ENCODE measurements at places on chromosomes 4 and X.

DNA sequence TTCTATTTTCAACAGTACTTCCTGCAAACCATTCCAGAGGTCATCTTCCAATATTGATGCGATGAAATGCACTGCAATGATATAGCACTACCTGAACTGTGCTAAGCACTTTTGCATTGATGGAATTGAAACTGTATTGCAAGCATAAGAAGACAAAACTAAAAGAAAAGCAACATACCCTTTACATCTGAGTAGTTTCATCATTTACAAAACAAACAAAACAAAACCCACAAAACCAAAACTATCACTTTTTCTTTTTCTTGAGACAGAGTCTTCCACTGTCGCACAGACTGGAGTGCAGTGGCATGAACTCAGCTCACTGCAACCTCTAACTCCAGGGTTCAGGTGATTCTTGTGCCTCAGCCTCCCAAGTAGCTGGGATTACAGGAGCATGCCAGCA is 120.1 kb upstream of the NAP1L5 start:
- no peak for DNase-seq

DNA sequence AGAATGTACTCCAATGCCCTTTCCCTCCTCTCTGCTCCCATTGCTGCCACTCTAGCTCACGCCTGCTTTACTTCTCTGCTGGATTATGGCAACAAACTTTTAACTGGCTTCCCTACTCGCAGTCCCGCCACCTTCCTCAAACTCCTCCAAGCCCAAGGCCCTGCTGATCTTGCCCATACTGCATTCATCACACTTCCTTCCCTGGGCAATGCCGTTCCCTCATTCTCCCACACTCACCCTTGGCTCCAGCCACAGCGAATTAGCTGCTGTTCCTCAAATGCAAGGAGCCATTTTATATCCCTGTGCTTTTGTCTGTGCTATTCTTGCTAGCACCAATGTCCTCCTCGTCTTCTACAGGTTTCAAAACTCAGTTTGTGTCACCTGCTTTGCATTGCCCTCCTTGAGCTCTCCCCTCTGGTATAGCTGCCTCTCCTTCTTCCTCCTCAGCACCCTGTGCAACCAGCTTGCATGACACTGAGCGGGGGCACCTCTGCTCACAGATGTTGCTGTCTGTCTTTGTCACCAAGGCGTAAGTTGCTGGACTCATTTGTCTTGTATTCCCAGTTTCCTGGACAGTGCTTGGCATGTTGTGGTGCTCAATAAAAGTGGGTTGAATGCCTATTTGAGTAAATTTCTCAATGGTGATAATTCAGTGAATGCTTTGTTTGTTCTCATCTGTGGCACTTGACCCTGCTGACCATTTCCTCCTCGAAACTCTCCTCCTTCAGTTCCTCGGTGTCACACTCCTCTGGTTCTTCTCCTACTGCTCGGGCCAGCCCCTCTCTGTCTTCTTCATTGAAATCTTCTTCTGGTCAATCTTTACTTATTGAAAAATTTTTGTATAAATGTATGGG is 22.4 kb upstream of the MGST2 start:
- DNase-seq: no peak

- DNase-seq: no peak
Measured at GRCh38 chr4:99540277-99540939, 23.4 kb downstream of the TRMT10A start.

DNA sequence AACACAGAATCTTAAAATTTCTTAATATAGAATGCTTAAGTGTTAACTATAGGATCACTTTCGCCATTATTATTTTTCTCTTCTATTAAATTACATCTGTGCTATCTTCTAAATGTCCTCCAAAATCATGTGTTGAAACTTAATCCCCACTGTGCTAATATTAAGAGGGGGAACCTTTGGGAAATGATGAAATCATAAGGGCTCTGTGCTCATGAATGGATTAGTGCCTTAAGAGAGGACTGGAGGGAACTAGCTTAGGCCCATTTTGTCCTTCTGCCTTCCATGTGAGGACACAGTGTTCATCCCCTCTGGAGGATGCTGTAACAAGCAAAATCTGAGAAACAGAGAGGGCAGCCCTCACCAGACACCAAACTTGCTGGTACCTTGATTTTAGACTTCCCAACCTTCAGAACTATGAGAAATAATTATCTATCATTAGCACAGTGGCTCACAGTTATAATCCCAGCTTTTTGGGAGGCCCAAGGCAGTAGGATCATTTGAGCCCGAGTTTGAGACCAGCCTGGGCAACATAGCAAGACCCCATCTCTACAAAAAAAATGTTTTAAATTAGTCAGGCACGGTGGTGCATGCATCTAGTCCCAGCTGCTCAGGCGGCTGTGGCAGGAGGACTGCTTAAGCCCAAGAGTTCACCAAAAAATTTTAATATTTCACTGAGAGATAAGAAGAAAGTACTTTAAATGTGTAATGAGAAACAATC is 26.3 kb downstream of the KLHL8 start:
- no peak for DNase-seq

DNA sequence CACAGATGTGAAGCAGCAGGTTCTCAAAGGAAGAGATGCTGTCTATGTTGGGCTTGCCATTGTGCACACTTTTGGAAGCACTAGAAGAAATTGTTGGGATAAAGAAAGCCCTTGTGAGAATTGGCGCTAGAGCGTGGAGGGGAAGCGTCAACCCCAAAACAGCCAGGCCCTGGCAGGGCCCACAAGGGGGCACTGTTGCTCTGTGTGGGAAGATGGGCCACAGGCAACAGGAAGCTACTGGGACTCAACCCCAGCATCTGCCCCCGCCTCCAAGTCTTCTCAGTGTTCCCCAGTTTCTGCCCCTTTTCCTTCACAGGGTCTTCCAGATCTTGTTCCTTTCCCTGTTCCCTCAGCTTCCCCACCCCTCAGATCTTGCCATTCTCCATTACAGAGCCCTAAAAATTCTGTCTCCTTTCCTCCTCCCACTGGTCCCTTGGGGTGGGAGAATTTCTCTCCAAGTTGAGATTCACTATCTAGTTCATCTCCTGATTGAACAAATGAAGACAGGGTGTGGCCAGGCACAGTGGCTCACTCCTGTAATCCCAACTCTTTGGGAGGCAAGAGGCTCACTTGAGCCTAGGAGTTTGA is 85.5 kb downstream of the STARD8 start:
- DNase-seq: no peak

GRCh38 chr4:128716338-128716737 is 93.2 kb upstream of the JADE1 start:
- DNase-seq: no peak

DNA sequence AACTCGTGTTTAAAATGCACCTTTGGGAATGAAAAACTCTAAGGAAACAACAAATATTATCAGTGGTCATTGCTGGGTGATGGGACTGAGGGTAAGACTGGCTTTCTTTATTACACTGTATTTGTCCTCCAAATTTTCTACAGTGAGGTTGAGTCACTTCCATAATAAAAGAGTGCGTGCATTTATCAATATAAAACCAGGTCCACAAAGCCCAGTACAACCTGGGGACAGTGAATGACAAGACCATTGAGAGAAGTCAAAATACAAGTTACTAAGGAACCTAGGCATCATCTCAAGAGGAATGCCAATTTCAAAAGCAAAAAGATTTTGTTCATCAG is 76.4 kb downstream of the MAGED4 start:
- DNase-seq: no peak

DNA sequence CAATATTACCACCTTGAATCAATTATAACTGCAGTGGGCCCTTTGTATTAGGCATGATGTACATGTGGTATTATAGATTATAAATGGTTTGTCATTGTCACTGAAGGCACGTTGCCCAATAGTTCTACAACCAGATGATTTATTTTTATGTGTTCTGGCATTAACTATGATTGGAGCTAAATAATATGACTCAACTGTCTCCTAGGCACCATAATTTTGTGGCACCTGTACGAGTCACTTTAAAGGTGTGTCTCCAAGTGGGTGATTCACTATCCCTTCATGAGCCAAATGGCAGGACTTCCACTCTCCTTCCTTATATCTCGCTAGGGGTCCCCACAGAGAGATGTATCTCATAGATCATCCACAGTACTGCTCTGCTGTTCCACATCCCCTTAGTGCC is 6.1 kb upstream of the SMPX start:
- DNase-seq: no peak

All from stimulated activated CD8-positive, alpha-beta memory T cell treated with anti-CD3 and anti-CD28 coated beads, Interleukin-12 subunit alpha, Interleukin-12 subunit beta, amount 100 ng/mL, for 4 hours (primary cell).